ENCODE measurements at places on chromosomes 6 and 20.
A peak's percentile ranks its signal among the peaks of the same experiment; 100 is the strongest.

GRCh38 chr20:41142919-41143318 lies 5.6 kb downstream of the PLCG1 start:
- H3K27me3 ChIP-seq, result no peaks in the 10 kb centered on the region
- peaks cover 13% of the 10 kb centered on the region for H3K36me3 ChIP-seq
- peaks cover 71% of the 10 kb centered on the region for H3K4me1 ChIP-seq
- H3K4me3 ChIP-seq, result no peak overlapping the region
- H3K27ac ChIP-seq, result 0 out of 2 replicates have a peak overlapping the region, but pooled peaks have one; percentile 20

DNA sequence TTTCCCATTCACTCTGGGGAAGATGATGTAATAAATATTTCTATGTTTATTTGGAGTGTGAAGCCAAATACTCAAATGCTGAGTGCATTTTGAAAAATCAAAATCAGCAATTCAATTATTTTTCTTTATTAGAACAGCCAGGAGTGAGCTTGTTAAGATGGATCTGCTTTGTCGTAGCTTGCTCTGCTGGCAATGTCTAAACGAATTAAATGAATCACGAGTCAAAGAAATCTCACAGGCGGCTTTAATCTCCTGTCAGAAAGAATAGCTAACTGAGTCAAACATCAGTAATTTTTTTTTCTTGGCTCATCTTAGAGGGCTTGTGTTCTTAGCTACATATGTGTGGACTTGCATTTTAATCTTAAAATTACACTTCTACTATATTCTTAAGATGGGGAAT lies 100.2 kb upstream of the HMGN3 start:
- DNase-seq, result no peak
- no peaks in the 10 kb centered on the region for H3K27me3 ChIP-seq
- no peak overlapping the region for H3K27ac ChIP-seq
- H3K4me3 ChIP-seq, result no peak overlapping the region
- H3K36me3 ChIP-seq, result no peaks in the 10 kb centered on the region
- peaks cover 22% of the 10 kb centered on the region for H3K4me1 ChIP-seq

DNA sequence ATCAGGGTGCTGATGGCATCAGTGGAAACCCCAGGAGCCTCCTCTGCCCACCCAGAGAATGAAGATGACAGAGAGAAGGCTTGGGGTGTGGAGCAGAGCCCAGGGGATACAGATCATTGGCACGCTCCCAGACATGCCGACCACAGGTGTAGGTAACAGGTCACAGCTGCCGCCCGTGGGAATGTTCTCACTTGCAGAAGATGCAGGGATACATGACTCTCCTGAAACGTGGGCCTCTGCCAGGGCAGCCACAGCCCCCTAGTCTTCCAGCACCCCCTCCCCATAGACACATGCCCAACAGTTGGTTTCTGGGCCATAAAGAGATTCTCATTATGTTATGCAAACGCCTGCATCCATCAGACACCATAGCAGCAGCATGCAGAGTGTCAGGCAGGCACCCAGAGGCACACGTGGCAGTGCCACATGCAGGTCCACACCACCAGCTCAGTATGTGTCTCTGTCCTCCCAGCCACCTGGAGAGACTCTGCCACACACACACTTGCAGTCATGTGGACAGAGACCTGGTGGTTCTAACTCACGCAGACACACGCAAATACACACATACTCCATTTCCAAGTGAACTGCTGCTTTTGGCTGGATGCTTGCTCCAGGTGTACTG lies 45.5 kb downstream of the LRFN2 start:
- DNase-seq, result no peak
- H3K4me1 ChIP-seq, result peaks cover 70% of the 10 kb centered on the region
- H3K4me3 ChIP-seq, result no peak overlapping the region
- no peaks in the 10 kb centered on the region for H3K36me3 ChIP-seq
- no peaks in the 10 kb centered on the region for H3K27me3 ChIP-seq

- H3K27ac ChIP-seq, result no peak overlapping the region
- no peak for DNase-seq
- no peaks in the 10 kb centered on the region for H3K4me1 ChIP-seq
- H3K4me3 ChIP-seq, result no peak overlapping the region
These were observed 87.0 kb downstream of the ANKRD60 start for GRCh38 chr20:58141496-58141895.

DNA sequence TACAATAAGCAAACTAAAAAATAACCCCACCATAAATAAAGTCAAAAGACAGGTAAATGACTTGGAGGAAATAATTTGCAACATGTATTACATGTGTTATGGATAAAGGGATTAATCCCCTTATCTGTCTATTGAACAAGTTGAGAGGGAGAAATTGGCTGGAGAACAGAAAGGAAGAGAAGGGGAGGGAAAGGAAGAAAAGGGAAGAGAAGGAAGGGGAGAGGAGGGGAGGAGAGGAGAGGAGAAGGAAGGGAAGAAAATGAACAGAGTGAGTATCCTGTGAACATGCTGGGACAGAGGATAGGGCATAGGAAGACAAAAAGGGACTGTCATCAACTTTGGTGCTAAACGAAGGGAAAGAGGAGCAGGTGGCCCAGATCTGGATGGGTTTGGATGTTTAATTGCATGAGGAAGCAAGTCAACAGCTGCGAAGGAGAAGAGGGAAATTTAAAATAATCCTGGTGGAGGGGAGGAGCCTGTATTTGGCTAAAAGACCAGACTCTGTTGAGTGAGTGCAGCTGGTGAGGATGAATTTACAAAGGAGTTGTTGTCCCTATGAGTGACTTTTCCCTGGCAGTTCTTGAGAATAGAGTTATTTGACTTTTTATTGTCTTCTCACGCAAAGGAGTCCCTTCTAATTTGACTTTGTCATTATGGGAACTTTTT lies 14.2 kb upstream of the SHLD1 start:
- no peaks in the 10 kb centered on the region for H3K36me3 ChIP-seq
- no peaks in the 10 kb centered on the region for H3K4me1 ChIP-seq
- H3K27ac ChIP-seq, result no peak overlapping the region
- DNase-seq, result no peak
- H3K27me3 ChIP-seq, result peaks cover 3% of the 10 kb centered on the region

DNA sequence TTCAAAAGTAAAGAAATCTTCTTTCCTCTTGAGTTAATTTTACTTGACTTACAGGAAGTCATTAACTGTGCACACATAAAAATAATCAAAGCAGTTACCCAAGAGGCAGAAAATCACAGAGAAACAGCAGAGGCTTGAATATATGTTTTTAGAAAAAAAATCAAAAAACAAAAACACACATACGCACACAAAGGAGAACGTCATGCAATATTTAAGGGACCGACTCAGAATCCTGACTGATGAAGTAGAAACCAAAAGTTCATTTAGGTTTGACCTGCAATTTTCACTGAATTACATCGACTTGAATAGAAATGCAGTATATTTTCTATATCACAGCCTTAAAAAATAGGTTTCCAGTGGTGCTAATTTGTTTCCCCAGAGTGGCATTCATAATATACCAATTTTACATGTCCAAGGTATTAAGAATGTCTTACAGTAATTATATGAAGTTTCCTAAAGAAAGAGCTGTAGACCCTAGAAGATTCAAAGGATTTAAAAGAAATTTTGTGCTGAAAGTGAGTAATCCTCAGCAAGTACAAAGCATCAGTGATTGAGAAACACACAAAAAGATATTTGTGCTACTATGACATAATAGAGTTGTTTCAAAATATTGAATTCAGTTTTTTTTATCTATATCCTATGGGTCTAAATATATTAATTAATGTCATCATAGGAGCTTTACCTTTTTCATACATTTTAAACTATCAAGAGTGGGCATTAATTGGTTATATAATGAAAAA lies 358.5 kb upstream of the RUNX2 start:
- H3K27me3 ChIP-seq, result no peaks in the 10 kb centered on the region
- no peaks in the 10 kb centered on the region for H3K4me1 ChIP-seq
- peaks cover 35% of the 10 kb centered on the region for H3K36me3 ChIP-seq
- H3K27ac ChIP-seq, result no peak overlapping the region
- H3K4me3 ChIP-seq, result no peak overlapping the region
- no peak for DNase-seq

DNA sequence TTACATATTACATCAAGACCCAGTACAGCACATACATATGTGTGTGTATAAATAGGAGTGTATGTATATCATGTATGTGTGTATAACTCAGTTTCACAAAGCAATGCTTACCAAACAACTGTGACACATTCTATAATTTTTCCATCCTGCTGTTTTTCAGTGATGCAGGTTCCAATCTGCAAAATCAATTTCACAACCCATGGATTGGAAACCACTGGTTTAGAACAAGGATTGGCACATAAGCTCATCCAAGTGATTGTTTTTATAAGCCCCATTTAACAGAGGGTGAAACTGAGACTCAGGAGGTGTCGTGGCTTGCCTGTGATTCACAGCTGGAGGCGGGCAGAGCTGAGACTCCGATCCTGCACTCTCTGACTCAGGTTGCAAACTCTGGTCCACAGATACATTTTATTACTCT lies 158.2 kb downstream of the ZMYND8 start:
- H3K27ac ChIP-seq, result no peak overlapping the region
- 0 out of 2 replicates have a peak, but pooled peaks cover 2% of the 10 kb centered on the region for H3K4me1 ChIP-seq
- no peaks in the 10 kb centered on the region for H3K27me3 ChIP-seq
- H3K4me3 ChIP-seq, result no peak overlapping the region
- H3K36me3 ChIP-seq, result no peaks in the 10 kb centered on the region
- no peak for DNase-seq

GRCh38 chr6:125415913-125416312 lies 114.1 kb upstream of the HDDC2 start:
- peaks cover 11% of the 10 kb centered on the region for H3K36me3 ChIP-seq
- H3K4me3 ChIP-seq, result no peak overlapping the region
- H3K27me3 ChIP-seq, result peaks cover 5% of the 10 kb centered on the region
- H3K27ac ChIP-seq, result no peak overlapping the region

DNA sequence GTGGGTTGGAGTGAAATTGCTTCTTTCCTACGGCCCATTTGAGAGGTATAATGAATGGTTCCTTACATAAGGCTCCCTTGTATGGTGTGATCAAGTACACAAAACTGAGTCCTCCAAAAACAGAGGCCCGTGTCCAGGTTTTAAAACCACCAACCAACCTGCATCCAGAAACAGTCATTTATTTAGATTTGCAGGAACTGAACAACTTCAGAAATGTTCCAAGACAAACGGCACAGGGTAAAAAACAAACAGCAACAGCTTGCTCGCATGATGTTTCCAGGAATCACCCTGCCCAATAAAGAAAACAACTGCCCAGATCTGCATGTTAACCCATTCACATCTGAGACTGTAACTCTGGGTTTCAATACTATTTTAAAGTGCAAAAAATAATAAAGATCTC lies 40.2 kb upstream of the TRAM2 start:
- peaks cover 11% of the 10 kb centered on the region for H3K4me1 ChIP-seq
- H3K27ac ChIP-seq, result no peak overlapping the region
- H3K4me3 ChIP-seq, result no peak overlapping the region

GRCh38 chr6:167979436-167980139 lies 17.9 kb upstream of the KIF25 start:
- H3K36me3 ChIP-seq, result peaks cover 3% of the 10 kb centered on the region
- H3K27me3 ChIP-seq, result no peaks in the 10 kb centered on the region
- H3K4me3 ChIP-seq, result no peak overlapping the region
- H3K27ac ChIP-seq, result no peak overlapping the region
- H3K4me1 ChIP-seq, result peaks cover 9% of the 10 kb centered on the region

DNA sequence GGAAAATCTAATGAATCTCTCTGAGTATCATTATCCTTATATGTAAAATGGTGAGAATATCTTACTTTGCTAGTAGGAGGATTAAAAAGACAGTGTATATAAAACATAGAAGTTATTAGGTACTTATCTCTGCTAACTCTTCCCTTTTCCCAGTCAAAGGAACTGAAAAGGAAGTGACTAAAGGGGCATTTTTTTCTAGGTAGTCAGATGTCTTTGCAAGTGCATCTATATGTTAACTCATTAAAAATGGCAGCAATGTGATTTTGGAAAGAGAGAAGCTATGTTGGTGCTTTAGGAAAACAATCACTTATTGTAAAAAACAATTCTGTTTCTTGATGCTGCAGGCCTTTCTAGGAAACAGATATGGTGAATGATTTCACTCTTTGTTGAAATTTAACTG lies 180.9 kb downstream of the SAMD5 start:
- H3K36me3 ChIP-seq, result no peaks in the 10 kb centered on the region
- DNase-seq, result no peak
- H3K4me1 ChIP-seq, result no peaks in the 10 kb centered on the region
- no peak overlapping the region for H3K4me3 ChIP-seq

DNA sequence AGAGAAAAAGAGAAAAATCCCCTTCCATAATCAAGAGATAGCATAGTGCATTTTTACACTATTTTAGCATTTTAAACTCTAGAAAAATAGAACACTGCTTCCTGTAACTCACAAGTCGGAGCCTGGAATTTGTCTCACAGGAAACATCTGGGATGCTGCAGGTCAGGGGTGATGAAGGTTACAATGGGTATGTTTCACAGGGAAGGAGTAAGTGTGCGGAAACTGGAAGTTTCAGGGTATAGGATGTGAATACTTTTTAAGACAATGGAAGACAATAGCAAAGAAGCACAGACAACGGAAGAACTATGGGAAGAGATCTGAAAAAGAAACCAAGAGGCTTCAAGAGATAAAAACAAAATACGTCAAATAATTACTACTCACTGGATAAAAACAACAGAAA lies 361.0 kb upstream of the MARCKS start:
- no peak overlapping the region for H3K27ac ChIP-seq
- no peaks in the 10 kb centered on the region for H3K36me3 ChIP-seq
- no peak for DNase-seq
- no peak overlapping the region for H3K4me3 ChIP-seq

GRCh38 chr6:32972353-32973143 lies 4.2 kb downstream of the BRD2 start:
- peak; percentile 28 for DNase-seq
- peaks cover 33% of the 10 kb centered on the region for H3K4me1 ChIP-seq
- H3K4me3 ChIP-seq, result peak overlapping the region; percentile 98

DNA sequence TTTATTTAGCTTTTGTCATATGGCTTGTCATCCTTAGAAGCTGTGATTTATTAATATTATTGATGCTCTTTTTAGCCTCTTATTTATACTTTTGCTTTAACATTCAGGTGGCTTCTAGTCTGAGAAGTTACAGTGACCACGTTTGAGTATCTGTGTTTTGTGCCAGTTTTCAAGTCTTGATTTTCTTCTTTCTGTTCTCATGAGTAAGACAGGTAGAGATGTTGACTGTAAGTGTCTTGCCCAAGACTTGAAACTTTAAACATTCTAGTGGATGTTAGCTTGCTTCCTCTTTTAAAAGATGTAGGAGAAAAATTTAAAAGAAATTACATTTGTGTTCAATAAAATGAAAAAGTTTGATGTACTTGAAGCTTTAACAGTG lies 122.6 kb downstream of the LRRC1 start:
- no peak overlapping the region for H3K4me3 ChIP-seq
- no peak for DNase-seq
- H3K36me3 ChIP-seq, result peaks cover 4% of the 10 kb centered on the region
- H3K4me1 ChIP-seq, result peaks cover 23% of the 10 kb centered on the region
- no peaks in the 10 kb centered on the region for H3K27me3 ChIP-seq
- H3K27ac ChIP-seq, result no peak overlapping the region

- H3K27ac ChIP-seq, result no peak overlapping the region
- peaks cover 23% of the 10 kb centered on the region for H3K4me1 ChIP-seq
- H3K27me3 ChIP-seq, result no peaks in the 10 kb centered on the region
These were observed 28.2 kb downstream of the GPR63 start for GRCh38 chr6:96809119-96809518.
